ENCODE measurements at places on chromosomes 12 and 14. TPM values are rescaled to one million over a fixed set of nuclear protein-coding genes. Genes with fewer than 3 reads are reported as not detected.

Gene SIRT4
- 0.78 TPM for total RNA-seq

Gene DACT1
- 23.6 TPM for total RNA-seq

Gene TAS2R8
- total RNA-seq, result not detected

Gene AKAP5
- 3.2 TPM for total RNA-seq

Gene LRP1-AS
- total RNA-seq, result not detected

Gene TAS2R50
- 5.7 TPM for total RNA-seq

Gene CAPS2
- total RNA-seq, result 7.4 TPM

Gene CDK4
- total RNA-seq, result 198 TPM

Gene PLEKHH1
- total RNA-seq, result 33.9 TPM

Gene ACSM4
- not detected for total RNA-seq

Gene ZDHHC22
- total RNA-seq, result 29.3 TPM

Gene MANSC1
- total RNA-seq, result 5.1 TPM

Gene DEGS2
- 0.35 TPM for total RNA-seq

Gene SLC38A2
- 718 TPM for total RNA-seq

Gene APOF
- total RNA-seq, result not detected

Gene GPR68
- total RNA-seq, result 0.35 TPM

Gene RPL10L
- not detected for total RNA-seq

Gene AQP6
- not detected for total RNA-seq
